ENCODE measurements at places on chromosomes 12 and 14.

DNA sequence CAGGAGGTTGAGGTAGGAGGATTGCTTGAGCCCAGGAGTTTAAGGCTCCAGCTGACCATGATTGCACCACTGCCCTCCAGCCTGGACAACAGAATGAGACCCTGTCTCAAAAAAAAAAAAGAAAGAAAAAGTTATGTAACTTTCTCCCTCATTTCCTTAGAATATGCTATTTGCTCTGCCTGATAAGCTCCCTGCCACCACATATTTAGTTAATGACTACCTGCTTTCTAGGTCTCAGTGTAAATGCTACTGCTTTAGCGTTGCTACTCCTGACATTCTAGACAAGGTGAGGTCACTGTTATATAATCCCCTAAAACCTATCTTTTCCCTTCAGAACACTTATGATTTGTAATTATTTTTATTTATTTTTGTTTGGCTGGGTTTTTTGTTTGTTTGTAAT is 86.3 kb upstream of the AMN1 start:
- DNase-seq = no peak

DNA sequence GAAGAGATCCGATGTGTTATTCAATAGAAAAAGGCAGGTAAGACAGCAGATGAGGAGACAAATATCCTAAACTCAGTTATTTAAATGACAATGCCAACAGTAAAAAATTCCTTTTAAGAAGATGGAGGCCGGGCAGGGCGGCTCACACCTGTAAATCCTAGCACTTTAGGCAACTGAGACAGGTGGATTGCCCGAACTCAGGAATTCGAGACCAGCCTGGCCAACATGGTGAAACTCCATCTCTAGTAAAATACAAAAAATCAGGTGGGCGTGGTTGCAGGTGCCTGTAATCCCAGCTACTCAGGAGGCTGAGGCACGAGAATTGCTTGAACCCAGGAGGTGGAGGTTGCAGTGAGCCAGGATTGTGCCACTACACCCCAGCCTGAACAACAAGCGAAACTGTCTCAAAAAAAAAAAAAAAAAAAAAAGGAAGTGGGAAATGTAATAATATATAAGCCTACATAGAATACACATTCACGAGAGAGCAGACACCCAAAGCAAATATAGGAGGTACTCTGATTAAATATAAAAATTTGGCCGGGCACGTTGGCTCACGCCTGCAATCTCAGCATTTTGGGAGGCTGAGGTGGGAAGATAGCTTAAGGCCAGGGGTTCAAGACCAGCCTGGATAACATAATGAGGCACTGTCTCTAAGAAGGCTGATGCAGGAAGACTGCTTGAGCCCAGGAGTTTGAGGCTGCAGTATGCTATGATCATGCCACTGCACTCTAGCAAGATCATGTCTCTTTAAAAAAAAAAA is 19.0 kb downstream of the CORO1C start:
- DNase-seq = no peak

DNA sequence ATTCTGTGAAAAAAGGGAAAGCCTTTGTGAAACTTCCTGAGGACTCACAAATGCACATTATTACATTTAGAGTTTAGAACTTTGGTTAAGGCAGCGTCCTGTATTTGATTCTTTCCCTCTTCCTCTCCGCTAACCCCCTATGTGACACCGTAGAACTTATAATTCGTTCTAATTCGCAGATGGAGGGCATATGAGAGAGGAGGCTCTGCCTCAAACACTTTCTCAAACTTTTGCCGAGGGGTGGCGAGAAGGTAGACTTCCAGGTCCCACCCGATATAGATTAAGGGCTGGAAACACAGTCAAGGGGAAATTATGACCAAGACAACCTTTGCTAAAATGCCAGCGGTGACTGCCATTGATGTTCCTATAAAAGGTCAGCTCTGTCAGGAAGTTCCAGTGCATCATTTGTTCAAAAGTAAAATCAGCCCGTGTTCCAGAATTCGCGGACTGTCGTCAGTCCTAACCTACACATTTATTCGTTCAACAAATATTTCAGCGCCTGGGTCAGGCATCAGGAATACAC is 904 bp upstream of the PAPOLA start:
- no peak for DNase-seq

- no peak for DNase-seq
Observed at GRCh38 chr14:80926397-80927082, 15.0 kb downstream of the CEP128 start.

GRCh38 chr12:121288158-121288845 is 8.2 kb downstream of the CAMKK2 start:
- DNase-seq = no peak

DNA sequence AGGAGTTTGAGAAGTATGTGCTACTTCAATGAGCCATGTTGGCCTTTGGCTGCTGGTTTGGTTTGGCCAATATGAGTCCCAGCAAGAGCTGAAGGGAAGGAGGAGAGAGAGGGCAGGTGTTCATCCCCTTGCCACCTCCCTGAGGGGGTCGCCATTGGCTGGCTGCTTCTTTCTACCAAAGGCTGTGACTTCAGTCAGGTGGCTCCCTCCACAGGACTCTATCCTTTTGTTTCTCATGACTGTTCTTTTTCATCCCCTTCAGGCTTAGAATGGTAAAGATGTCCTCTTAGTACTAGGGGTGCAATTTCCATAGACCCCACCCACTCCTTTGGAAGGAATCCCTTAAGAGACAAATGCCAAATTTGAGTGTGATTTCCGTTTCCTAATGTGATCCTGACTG is 31.2 kb upstream of the OTOGL start:
- no peak for DNase-seq

- DNase-seq = no peak
Observed at GRCh38 chr12:102096855-102097254, 23.1 kb downstream of the NUP37 start.

DNA sequence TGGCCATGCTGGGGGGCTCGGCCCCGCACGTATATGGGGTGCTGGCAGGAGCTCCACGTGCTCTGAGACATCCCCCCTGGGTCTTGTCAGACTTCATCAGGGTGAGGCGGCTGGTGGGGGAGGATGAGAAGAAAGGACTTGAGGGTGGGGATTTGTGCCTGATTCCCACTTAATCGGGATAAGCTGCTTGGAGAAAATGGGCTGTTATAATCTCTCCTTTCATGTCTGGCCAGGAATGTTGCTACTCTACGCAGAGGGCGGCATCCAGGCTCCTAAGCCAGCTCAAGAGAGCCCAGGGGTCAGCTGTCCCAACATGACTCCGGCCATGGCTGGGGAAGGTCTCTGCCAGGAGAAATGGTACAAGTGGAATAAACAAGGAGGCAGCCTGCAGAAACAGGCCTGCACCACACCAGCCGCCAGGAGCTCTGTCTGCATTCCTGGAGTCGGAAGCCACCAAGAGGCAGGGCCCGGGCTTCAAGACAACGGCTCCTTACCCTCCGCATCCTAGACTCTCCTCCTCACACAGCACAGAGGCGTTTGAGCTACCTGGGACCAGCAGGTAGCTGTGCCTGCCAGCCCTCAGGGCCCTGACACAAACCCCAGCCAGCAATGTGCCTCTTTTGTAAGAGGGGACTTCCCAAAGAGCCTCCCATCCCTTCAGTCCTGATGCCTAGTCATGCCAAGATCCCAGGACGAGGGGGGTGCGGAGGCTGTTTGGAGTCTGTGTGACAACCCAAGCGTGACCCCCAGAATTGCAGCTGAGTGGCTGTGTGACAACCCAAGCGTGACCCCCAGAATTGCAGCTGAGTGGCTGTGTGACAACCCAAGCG is 195.8 kb upstream of the DIO3 start:
- no peak for DNase-seq

DNA sequence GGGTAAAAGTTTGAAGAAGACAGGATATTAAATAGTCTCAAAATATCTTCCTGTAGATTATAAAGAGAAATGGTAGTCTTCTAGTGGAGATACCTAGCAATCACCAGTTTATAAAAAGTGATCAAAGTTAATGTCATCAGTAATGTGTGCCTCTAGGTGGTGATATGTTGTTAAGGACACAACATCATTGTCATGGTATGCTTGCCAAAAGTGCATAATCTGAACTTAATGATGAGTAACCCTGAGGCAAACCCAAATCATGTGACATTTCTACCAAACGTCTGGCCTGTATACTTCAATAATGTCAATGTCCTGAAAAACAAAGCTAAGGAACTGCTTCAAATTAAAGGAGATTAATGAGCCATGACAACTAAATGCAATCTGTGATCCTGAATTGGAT is 214.7 kb downstream of the PHLDA1 start:
- DNase-seq = no peak

- DNase-seq = no peak
Observed at GRCh38 chr12:56677680-56678079, 10.4 kb downstream of the PTGES3 start.

DNA sequence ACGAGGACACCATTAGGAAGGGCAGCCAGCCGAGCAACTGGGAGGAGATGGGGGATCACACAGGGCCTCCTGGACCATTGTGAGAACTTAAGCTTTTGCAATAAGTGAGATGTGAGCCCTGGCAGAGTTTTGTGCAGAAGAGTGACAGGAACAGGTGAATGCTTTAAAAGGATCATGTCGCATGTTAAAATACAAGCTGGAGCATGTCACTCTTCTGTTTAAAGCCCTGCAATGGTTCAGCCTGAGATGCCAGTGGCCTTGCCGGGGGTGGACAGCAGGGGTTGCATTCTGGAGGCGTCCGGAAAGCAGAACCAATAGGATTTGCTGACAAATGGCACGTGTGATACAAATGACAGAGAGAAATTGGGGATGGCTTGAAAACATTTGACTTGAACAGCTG is 137.5 kb upstream of the RFLNA start:
- no peak for DNase-seq

GRCh38 chr12:4960030-4960429 is 50.3 kb downstream of the KCNA1 start:
- DNase-seq = no peak

DNA sequence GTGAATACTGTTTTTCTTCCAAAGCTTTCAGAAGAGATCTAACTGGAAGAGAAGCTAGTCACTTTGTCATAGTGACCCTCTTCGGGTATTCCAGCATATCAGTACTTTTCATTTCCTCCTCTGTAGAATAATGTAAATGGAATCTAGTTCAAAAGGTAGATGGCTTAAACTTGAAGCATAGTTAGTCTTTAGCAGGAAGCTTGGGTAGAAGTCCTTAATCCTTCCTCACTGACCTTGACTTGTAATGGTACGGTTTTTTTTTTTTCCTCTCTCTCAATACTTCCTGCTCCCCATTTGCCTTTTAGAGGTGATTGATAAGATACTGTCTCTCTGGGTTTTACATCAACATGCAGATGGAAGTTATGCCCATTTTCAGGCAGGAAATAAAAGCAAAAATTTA is 1.7 kb downstream of the FBXO34 start:
- no peak for DNase-seq

DNA sequence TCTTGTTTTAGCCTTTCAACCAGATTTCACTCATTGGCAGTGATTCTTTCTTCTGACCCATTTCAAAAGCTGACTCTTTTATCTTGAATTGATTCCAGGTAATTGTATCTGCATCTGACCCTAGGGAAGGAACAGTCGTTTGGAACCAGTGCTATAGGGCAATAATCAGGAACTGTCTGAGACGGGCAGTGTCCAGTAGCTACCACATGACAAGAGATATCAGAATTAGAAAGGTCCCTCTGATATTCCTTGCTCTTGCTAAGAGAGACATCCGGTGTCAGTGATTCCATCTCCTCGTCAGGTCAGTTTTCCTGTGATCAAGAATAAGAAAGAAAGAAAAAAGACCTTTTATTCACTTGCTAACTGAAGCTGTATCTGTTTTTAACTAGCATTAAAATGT is 47.8 kb upstream of the PDE3A start:
- no peak for DNase-seq

DNA sequence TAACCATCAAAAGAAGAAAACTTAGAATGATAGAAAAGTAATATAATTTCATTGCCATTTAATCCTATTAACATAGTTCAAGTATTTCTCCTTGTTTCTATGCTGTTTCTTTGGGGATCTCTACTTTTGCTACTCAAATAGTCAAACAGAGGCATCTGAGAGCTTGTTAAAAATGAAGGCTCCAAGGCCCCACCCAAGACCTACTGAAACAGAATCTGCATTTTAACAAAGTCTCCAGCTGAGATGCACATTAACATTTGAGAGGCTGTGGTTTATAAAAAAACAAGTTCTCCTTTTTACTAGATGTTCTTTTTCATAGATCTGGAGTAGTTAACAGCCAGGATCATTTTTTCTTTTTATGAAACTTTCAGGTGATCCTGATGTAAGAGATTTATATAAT is 31.8 kb downstream of the PPFIA2 start:
- no peak for DNase-seq

GRCh38 chr12:79737875-79738718 is 47.3 kb upstream of the PAWR start:
- DNase-seq = no peak

- no peak for DNase-seq
Observed at GRCh38 chr12:5485454-5485853, 53.5 kb downstream of the NTF3 start.

- DNase-seq = peak; percentile 46
Observed at GRCh38 chr14:55332654-55333570, 61.7 kb downstream of the FBXO34 start.

DNA sequence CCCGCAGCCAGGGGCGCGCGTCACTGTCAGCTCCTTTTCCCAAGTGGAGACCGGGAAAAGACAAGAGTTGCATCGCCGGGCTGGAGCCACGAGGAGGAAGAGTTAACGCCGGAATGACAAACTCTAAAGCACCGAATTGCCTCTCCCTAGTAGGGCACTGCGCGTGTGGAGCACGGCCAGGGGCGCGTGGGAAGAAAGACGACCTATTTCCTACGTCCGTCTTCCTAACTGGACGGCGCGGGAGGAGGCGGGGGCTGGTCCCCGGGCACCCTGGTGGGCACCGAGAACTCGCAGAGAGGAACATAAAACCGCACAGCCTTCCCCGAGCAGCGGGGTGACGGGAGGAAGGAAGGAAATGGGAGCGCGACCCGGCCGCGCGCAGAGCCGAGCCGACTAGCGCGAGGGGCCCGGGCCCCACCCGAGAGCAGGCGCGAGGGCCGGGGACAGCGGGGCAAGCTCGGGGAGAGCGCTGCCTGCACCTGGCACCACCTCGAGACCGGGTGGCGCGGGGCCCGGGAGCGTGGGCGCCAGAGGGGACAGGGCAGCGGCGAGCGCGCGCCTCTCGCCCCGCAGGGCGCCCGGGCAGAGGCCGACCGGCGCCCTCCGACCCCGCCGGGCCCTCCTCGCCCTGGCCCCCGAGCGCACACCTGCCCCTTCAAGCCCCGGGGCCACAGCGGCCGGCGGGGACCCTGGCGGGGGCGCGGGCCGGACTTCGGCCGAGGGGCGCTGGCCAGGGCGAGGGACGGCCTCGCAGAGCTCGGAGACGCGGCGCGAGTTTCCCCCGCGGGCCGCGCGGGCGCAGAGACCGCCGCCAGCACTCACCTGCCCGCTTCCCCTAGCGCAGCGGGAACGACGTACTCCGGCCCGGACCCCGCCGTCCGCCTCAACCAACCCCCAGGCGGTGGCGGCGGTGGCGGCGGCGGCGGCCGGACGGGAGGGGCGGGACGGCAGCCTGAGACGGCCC is at the start of gene SETD3:
SETD3 (minus strand) TSS at position 954 of the 964 bp plus-strand sequence. CDS start 15,054 bp downstream, outside the sequence.
- DNase-seq = peak; percentile 40

DNA sequence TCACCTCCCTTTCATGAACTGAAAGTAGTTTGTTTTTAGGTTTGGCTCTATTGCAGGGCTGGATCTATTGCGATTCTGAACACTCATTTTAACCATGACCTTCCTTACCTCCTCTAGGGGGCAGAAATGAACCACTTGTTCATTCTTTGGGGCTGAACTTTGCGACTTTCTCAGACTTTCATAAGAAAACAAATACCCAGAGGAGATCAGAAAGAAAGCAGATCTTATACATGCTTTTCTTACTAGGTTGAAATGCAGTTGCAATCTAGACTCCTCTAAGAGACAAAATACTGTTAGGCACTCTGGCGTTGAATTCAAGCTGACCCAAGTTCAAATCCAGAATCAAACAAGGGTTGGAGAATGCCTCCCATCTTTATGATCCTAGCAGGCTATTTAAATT is 32.6 kb upstream of the PLEKHG3 start:
- no peak for DNase-seq

Data from activated CD4-positive, alpha-beta memory T cell treated with anti-CD3 and anti-CD28 coated beads, Interleukin-2, amount 10 ng/mL, durations not matched to agents 7 days and 5 days (primary cell).